CD4-positive, alpha-beta T cell treated with Interleukin-2 at 100 ng/mL for 4 hours (primary cell): ENCODE measurements at places on chromosomes 5 and 9.
A peak's percentile ranks its signal among the peaks of the same experiment; 100 is the strongest.

GRCh38 chr5:142800776-142801494 lies 30.8 kb downstream of the ARHGAP26 start:
- DNase-seq = peak; percentile 58

DNA sequence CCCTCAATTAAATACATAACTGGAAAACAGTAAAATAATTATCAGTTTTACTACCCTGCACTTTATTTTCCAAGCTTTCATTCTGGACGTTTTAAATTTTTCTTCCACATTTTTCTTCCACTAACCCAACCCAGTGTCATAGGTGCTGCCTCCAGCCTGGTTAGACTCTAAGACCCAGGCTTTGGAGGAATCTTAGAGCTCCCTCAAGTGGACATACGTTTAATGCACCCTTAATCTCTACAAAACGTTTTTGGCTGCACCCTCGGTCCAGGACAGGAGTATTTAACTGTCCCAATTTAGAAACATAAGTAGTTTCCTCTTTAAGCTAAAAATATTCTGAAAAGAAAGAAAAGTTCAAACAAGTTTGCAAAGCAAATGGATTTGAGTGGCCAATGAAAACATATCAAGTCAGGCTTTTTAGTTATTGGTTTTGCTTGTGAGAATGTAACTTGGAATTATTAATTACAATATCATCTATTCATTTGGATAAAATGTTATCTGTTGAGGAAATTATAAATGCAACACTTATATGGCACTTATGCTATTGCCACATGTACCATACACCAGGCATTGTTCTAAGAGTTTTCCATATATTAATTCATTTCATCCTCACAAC lies 38.9 kb downstream of the CDH6 start:
- DNase-seq = no peak

- no peak for DNase-seq
Measured at GRCh38 chr5:124686239-124687004, 60.0 kb downstream of the ZNF608 start.

DNA sequence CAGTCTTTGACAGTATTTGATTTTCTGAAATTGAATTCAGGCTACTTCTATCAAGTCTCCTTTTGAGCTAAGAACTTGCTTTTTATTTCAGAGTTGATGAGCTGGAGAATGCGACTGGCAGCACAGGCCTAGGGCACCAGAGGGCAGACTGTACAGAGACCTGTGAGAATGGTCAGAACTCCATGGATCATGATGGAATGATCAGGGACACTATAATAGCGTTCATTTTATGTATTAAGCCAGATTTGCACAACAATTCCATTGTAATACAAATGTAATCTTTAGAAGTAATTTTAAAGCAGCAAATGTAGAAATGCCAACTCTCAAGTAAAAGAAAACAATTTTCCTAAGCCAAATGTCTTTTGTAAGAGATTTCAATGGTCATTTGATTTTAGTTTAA lies 902.4 kb downstream of the NR2F1-AS1 start:
- no peak for DNase-seq

DNA sequence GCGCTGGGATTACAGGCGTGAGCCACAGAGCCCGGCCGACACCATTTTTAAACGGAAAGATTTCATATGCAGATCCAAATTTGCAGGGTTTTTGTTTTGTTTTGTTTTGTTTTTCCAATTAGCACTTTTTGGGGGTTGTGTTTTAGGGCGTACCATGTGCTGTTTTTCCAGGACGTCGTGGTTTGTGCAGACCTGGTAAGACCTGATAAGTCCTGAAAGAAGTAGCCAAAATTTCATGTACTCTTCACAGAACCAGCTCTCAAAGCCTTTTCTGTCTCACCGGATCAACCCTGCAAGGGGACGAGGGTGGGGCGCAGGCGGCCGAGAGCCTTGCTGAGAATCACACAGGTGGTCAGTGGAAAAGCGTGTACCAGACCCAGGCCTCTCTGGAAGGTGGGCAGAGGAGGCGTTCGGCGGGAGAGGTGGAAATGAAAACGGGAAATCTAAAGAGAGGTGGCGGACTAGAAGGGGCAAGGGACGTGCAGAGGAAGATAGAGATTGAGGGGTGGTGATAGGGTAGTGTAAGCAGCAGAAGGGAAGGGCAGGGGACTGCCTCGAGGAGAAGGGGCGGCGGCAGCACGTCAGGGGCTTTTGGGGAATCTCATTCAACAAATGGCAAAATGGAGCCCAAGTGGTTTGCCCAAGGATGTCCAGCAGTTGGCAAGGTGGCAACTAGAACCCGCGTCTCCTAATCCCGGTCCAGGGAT lies 1.1 kb upstream of the FAF2 start:
- peak; percentile 4 for DNase-seq

DNA sequence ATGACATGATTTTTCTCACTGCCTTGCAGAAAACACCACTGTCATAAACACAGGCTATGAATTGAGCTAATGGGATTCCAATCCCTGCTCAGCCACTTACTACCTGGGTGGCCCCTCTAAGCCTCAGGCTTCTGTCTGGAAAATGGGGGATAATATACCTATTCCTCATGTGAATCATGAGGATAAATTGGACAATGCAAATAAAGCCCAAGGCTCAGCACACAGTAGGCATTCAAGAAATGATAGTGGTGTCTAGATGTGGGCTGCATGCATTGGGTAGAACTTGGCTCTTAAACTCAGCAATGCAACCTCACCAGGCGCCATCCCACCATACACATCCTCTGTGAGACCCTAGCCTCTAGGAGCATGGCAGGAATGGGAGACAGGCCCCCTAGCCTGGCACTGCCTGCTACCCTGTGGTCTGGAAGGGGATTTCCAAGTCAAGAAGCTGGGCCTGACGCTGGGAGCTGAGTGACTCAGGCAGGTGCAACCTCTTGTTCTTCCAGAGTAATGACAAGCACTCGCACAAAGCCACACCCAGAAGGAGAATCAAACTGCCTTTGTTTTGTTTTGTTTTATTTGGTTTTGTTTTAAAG lies 2.3 kb upstream of the TNIP1 start:
- peak; percentile 86 for DNase-seq

DNA sequence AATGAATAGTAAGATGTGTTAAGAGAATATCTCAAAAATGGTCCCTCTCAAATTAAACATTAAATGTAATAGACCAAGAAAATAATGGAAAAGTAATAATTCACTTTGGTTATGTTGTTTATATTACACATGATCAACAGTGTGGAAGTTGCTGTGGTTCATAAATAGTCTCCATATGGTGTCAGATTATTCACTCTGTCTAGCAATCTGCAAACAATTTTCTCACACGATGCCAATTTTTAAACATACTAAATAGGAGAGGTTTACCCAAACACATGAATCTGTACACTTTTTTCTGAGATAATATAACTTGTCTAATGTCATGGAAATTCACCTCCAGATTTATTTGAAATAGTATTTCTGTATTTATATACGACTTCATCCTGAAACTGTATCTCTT lies 217.4 kb upstream of the FBXL7 start:
- DNase-seq = no peak

DNA sequence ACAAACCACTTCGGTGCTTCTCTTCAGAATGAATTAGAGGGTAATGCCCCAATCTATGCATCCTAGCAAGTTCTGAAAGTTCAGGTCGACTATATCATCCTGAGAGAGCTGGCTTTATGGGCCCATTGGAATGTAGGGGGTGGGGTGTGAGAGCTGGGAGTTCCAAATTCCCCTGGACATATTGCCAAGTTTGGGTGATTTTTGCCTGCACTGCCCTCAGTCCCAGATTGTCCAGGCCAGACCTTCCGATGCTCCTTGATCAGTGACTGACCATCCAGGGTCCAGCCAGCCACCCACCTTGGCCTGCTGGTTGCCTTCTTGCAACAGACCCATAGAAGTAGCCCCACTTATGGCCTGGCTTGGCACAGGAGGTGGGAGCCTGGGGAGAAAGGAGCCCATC lies 47.8 kb upstream of the CXCL14 start:
- no peak for DNase-seq

- DNase-seq = no peak
Measured at GRCh38 chr5:179112469-179113142, 52.4 kb downstream of the ZNF354C start.

GRCh38 chr5:178602752-178603151 lies 12.6 kb upstream of the COL23A1 start:
- no peak for DNase-seq

DNA sequence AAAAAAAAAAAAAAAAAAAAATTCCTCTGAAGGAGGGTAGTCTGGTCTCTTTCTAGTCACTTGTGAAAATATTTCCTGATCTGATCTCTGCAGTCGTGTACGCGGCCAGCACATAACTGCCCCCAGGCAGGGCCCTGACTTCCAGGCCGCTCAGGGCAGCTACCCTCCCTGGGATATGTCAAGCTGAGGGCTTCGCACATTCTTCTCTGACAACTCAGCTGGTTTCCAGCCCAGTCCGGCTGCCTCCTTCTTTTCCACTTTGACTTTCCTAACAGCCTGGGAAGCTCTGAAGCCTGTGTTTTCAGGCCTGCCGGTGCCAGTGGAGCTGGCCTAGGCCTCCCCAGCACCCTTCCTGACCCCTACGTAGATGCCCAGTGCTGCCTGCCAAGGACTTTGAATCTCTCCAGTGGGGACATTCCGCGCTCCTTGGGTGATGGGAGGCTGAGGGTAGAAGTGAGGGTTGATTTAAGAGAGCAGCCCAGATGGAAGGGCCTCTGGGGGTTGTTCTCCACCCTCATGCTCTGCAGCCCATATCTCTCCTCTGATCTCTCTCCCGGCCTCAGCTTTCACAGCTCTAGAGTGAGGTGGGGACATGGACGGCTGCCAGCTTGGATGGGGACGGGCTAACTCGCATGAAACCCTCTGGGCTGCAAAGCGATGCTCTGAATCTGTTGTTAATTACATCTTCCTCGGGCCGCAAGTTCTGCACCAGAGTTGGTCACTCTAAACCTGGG lies 20.7 kb downstream of the COL5A1 start:
- DNase-seq = no peak
